HCT116 (cell line): ENCODE measurements at places on chromosomes 6 and 20.

DNA sequence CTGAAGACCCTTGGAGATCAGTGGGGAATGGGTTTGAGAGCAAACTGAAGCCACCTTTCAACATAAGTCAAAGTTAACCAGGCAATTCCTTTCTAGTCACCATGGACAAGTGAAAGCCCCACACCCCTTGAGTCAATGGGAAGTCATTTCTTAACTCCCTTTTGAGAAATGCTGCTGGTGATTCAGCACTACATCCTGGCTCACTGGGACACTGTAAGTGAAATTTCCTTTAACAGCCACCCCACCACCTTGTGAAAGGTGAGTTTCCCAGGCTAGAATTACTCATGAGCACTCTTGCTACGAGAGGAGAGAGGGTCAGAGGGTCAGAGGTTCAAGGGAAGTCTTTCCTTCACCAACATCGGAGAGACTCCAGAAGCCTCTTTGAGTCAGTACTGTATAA lies 93.3 kb upstream of the MARCKS start:
- peak; percentile 22 for DNase-seq

DNA sequence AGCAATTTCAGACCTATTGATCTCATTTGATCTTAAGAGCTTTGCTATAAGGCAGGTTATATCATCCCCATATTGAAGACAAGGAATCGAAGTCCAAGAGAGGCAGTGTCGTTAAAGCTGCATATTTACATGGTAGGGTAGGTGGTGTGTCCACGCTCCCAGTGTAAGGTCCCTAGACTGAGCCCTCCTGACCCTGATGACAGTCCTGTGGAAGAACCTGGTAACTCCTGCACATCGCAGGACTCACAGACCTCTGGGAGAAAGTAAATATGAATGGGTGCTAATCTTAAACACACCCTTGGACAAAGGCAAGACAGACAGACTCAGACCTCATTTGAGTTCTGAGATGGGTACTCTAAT lies 602 bp upstream of the HLA-DPB1 start:
- no peak for DNase-seq

DNA sequence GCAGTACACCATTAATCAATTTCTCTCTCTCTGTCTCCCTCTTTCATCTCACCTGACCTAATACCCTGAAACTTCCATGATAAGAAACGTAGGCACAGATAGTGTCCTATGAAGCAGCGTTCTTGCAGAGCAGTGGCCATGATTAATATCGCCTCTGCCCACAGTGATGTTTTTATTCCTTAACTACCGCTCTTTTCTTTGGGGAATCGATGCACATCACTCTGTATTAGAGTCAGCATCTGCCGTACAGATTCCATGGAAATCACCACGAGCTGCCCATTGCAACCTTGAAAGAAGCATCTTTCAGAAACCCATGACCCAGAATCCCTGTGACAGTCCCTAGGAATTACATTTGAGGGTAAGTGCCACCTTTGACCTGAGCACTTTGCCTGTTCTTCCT lies 152.0 kb upstream of the ECI2 start:
- DNase-seq: no peak

- DNase-seq: no peak
Observed at GRCh38 chr20:8152183-8152582, 20.1 kb downstream of the PLCB1 start.

DNA sequence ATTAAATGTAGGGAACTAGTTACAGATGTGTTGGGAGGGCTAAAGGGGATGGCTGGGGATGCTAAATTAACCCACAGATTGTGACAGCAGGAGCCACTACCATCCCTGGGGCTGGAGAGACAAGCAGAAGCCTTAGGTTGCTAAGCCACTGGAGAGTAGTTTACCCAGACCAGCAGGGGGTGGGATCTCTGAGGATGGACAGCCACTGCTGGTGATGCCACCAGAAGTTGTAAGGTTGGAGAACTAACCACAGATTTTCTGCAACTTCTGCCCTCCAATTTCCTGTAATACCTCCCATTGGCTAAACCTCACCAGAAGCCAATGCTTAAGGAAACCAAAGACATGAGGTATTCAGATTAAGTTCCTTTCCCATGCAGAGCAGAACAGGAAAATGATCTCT lies 139.6 kb upstream of the NOX3 start:
- no peak for DNase-seq

DNA sequence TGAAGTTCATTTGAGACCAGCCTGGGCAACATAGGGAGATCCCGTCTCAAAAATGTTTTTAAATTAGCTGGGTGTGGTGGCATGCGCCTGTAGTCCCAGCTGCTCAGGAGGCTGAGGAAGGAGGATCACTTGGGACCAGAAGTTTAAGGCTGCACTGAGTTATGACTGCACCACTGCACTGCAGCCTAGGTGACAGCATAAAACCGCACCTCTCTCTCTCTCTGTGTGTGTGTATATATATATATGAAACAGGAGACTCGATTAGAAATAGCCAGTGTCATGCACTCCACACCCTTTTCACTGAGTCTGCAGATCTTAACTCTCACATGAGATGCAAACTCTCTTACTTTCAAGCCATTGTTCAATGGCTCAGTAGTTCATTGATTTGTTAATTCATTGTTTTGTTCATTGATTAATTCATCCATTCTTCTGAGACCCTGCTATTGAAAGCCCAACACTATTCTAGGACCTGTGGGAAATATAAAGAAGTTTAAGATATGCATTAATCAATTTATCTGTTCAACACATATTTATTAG lies 52.4 kb upstream of the MRPS10 start:
- DNase-seq: no peak

DNA sequence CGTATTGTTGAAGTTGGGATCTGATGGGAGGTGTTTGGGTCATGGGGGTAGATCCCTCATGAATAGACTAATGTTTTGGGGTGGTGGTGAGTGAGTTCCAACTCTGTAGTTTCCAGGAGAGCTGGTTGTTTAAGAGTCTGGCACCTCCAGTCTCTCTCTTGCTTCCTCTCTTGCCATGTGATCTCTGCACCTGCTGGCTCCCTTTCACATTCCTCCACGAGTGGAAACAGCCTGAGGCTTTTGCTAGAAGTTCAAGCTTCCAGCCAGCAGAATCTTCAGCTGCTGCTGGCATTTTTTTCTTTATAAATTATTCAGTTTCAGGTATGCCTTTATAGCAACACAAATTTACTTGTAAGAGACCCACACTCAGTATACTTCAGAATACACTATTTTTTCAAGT lies 1021.6 kb downstream of the EYS start:
- no peak for DNase-seq

GRCh38 chr20:50027611-50028105 lies 44.9 kb downstream of the SNAI1 start:
- no peak for DNase-seq

DNA sequence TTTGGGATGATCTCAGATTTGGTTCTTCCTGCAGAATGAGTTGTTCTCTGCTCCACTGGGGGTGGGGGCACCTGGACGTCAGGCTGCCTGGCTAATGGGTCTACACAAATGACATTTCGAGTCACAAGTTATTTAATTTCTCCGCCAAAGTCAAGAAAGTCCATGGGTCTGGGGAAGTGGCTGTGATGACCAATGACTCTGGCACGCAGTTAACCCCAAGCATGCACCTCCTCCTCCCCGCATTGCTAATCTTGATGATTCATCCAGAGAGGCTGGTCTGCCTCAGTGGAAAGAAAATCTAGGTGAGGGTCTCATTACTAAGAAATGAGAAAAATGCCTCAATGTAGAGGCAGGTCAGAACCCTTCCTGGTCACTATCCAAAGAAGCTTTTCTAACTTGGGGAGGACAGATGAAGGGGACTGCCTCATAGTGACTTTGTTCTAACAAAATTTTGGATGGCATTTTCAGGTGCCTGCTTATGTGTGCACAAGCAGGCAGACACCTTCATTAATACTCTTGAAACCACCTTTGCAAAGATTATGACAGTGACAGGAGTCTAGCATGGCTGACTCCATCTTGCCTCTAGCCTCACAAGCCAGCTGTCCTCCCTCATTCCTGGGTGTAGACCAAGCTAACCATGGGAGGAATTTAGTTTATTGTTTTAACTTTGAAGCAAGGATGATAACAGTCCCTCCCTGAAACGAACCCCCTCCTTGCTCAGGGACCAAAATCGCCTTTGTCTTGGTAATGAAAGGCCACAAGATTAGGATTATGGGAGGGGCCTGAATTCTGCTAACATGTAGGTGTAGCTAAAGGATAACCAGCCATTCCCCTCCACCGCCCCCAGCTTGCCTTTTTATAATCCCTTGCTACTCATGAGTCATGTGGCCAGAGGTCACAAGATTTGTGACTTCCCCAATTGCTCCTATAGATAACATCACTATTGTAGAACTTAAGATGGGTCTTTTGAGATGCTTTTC lies 98.6 kb upstream of the MRPS10 start:
- DNase-seq: peak; percentile 90

DNA sequence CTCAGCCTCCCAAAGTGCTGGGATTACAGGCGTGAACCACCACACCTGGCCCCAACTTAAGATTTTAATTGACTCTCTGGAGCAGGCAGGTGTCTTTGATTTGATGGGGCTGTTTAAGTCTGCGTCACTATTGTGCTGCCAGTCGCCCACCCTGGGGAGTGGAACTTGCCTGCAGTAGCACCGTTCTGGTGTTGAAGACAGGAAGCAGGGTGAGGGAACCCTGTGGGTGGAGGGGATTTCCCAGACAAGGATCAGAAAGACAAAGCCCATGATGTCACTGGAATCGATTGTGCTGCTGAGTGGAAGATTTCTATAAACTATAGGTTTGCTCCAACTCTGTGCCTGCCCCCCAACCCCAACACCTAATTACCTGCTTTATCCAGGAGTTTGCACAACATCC lies 11.0 kb downstream of the ALDH8A1 start:
- no peak for DNase-seq

GRCh38 chr6:83872386-83873118 lies 13.1 kb downstream of the CYB5R4 start:
- no peak for DNase-seq

GRCh38 chr20:4502756-4503155 lies 219.0 kb upstream of the PRND start:
- DNase-seq: no peak

DNA sequence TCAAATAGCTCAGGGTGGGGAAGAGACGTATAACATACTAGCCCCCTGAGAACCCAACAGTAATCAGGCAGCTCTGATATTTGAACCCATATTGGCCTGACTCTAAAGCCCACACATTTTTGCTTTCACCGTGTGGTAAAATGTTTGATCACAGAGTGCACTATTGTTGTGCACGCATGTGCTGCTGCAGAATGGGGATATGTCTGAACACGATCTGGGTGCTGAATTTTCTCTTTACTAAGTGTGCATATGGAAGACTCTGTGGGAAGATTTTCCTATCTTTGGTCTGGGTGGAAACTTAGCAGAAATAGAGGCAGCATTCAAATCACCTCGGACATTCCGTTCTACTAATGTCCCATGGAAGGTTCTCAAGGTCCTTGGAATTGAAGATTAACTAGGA lies 800.1 kb downstream of the TFAP2A start:
- no peak for DNase-seq

DNA sequence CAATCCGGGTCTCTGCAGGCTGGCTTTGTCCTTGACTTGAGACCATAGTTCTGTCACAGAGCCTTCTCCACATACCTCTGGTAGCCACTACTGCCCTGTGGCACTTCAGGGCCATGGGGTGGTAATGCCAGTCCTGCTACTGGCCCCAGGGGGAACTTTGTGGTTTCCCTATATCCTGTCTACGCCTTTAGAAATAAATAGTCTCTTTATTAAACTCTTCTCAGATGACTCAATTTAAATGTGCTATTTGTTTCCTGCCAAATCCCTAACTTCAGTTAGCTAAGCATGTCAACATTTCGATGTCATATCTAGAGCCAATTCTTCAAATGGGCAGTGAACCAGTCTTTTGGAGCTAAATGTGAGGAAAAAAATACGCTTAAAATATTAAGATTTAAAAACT lies 60.1 kb downstream of the SEL1L2 start:
- DNase-seq: no peak

DNA sequence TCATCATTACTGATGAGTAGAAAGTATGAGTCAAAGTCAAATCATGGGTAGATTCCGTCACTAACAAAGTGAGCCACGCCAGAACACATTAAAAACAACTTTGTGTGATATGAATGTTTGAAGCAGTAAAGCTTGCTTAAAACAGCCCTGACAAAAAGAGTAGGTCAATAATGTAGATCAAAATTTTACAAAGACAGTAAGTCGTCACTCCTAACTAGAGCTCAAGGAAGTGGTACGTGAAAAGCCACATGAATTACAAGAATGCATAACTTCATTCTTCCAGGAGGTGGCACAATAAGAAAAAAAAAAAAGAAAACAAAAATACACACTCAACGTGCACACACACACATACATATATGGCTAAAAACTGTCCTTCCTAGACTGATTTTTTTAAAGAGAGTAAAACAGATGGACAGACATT lies 69.9 kb downstream of the HACE1 start:
- peak; percentile 50 for DNase-seq

DNA sequence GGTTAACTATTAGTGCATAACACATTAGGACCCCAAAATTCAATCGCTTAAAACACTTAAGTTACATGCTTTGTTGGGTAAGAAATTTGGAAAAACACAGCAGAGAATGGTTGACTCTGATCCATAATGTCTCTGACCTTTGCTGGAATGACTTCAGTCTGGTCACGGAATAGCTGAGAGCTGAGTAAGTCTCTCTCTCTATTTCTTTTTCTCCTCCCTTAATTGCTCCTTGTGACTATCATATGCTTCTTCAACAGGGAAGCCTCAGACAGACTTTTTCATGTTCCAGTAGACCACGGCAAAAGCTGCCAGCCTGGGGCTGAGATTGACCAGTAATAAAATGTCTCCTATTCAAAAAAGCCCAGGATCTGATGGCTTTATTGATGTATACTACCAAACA lies 4.8 kb downstream of the OR12D1 start:
- no peak for DNase-seq

DNA sequence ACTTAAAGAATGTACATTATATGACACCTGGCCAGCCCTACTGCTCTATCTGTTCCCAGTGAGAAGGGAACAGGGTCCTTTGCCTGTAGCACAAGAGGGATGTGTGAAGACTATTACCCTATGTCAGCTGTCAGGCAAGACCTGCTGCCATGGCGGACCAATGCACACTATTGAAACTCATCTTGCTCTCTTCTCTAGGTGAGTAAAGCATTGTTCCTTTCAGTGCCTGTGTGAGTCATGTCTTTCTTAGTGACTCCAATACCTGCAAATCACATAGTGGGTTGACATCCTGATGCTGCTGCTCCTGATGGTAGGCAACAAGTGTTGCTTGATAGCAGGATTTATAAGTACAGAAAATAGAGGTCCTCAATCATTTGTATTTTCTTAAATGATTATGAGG lies 48.8 kb upstream of the SYNCRIP start:
- no peak for DNase-seq

DNA sequence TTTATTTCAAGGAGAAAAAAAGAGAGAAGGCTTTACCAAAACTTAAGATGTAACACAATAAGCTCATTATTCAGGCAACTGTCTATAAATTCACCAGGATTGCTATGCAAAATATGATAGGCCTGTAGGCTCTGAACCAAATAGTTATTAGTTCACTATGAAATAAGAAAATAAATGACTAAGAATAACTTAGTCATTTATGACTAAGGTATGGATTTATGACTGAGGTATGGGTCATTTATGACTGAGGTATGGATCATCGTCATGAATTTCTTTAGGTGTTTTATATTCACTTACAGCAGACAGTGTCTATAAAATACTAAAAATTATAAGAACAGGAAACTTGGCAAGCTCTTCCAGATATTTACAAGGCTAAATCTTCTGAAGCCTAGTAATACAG lies 52.1 kb upstream of the SNX9 start:
- no peak for DNase-seq

GRCh38 chr20:36173451-36173933 lies 19.0 kb downstream of the EPB41L1 start:
- no peak for DNase-seq
